Mesothelial cell of epicardium (in vitro differentiated cells): ENCODE measurements at places on chromosomes 1 and 21. TPM values are rescaled to one million over a fixed set of nuclear protein-coding genes. Genes with fewer than 3 reads are reported as not detected.
A peak's percentile ranks its signal among the peaks of the same experiment; 100 is the strongest.

DNA sequence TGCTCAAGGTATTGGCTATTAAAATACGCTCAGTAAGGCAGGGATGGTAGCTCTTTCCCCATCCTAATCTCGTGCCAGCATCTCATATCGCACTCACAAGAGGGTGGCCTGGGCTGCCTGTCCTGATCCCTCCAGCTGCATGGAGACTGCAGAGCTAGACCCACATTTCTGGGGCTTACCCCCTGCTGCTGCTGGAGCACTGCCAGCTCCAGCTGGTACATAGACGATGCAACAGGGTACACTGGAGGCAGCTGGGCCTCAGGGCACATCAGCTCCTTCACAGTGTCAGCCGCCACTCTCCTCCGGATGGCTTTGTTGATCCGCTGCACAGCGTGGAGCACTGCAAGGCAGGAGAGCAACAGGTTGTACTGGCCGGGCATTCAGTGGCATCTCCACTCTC, 16.0 kb downstream of the IQGAP3 start:
- H3K27me3 ChIP-seq, result no peaks in the 10 kb centered on the region
- no peak overlapping the region for H3K4me3 ChIP-seq
- peaks cover 10% of the 10 kb centered on the region for H3K36me3 ChIP-seq
- no peaks in the 10 kb centered on the region for H3K4me1 ChIP-seq
- H3K27ac ChIP-seq, result no peak overlapping the region

- no peaks in the 10 kb centered on the region for H3K36me3 ChIP-seq
- H3K4me3 ChIP-seq, result no peak overlapping the region
- peak overlapping the region; percentile 27 for H3K27ac ChIP-seq
- DNase-seq, result no peak
- peaks cover 81% of the 10 kb centered on the region for H3K4me1 ChIP-seq
- H3K27me3 ChIP-seq, result no peaks in the 10 kb centered on the region
These were observed 169.7 kb downstream of the TOMM20 start for GRCh38 chr1:234958706-234959657.

DNA sequence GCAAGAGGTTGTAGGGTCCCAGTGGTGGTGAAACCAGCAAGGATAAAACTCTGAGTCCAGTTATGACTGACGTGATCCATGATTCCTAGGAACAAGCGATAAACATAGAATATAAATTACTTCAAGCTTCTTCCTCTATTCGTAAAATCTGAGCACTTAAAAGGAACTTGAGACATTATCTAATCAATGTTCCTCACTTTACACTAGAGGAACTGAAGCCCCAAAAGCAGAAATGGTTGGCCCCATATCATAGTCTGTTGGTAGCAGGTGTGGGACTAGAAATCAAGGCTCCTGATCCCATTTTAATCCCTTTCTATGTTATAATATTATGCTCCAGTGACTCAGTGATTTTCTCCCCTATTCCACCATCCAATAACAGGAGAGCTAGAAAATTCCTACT, 21.9 kb upstream of the MNDA start:
- H3K27me3 ChIP-seq, result peaks cover under 1% of the 10 kb centered on the region
- H3K4me1 ChIP-seq, result peaks cover 16% of the 10 kb centered on the region
- no peaks in the 10 kb centered on the region for H3K36me3 ChIP-seq
- H3K27ac ChIP-seq, result no peak overlapping the region

DNA sequence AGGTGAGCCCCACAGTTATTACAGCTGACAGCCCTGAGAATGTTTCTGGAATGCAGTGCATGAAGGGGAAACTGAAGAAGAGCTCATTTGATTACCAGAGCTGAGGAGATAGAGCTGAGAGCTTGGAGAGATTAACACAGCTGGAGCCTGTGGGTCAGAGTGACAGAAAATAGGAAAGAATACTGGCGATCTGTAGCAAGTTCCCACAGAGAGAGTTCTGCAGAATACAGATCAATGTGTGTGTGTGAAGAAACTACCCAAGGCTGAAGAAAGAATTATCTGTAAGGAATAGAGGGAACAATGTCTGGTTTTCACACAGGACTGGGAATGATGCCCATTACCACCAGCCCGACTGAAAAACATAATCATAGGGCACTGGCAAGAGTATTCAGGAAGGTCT, 103.6 kb upstream of the SNX7 start:
- no peak for DNase-seq
- H3K4me1 ChIP-seq, result no peaks in the 10 kb centered on the region
- no peak overlapping the region for H3K4me3 ChIP-seq
- H3K27me3 ChIP-seq, result no peaks in the 10 kb centered on the region

- H3K4me3 ChIP-seq, result no peak overlapping the region
- DNase-seq, result no peak
- peak overlapping the region; percentile 57 for H3K27ac ChIP-seq
These were observed 8.6 kb downstream of the CDC14A start for GRCh38 chr1:100360790-100361510.

RABGGTB gene
- total RNA-seq, result 80.6 to 88.9 TPM (median 85.9 TPM) in 3 replicates

CFAP141 gene
- not detected in 3 replicates for total RNA-seq

DNA sequence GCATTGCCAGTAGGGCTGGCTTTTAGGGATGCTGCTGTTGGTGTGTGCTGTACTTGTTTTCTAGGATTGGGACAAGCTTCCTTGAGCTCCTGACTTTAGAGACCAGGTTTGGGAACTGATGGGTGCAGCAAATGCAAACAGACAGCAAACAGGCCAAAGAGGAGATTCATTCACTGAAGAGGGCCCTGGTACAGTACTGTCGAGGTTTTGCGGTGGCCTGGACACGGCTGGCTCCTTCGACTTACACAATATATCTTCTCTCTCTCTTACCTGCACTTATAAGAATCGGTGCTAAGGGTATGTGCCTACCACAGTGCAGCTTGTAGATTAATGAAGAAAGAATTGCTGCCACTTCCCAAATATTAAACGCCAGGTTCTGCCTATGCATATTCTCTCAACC, 44.6 kb downstream of the ATP1A1 start:
- H3K4me1 ChIP-seq, result peaks cover 22% of the 10 kb centered on the region
- peak overlapping the region; percentile 81 for H3K4me3 ChIP-seq
- no peaks in the 10 kb centered on the region for H3K36me3 ChIP-seq
- H3K27me3 ChIP-seq, result no peaks in the 10 kb centered on the region

TSPEAR gene
- total RNA-seq, result 0.09 to 0.11 TPM (median 0.11 TPM) in 3 replicates

DNA sequence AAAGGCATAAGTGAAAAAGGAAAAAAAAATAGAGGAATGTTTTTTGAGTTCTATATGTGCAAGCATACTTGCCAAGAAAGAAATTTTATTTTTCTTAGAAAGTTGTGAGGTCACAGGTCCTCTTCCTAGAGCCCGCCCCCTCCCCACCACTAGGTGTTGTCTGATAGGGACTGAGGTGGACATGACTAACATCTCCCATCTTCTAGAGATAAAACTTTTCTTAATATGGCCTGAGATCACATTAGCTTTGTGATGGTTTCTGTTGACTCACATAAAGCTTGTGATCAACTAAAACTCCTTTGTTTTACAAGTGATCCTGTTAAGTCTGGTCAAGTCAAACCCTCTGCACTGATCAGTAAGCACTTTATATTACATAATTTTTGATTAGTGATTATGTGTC, 33.4 kb upstream of the CITED4 start:
- H3K36me3 ChIP-seq, result peaks cover 8% of the 10 kb centered on the region
- H3K27ac ChIP-seq, result no peak overlapping the region
- H3K27me3 ChIP-seq, result no peaks in the 10 kb centered on the region

DNA sequence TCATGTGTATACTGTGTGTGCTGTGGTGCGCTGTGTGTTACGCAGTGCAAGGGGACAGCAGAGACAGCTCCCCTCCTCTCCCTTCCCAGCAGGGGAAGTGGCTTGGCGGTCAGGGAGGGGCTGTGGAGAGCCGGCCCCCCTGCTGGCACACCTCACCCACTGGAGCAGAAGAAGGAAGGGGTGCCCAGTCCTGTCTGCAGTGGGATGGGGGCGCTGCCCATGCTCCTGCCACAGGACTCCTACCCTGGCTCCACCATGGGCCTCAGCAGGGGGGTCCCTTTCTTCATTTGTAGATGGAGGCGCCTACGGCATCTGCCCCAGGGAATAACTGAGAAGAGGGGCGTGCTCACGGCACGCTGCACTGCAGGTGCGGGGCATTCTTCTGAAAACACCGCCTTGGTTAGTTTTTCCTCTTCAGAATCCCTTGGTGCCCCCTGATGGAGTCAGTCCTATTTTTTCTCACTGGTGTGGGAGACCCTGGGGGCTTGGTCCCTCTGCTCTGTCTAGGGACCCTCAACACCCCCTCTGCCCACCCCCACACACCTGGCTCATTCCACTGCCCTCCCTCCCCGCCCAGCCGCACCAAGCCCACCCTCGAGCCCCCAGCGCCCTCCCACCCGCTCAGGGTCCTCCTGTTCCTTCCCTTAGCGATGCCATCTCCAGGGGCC, 13.8 kb upstream of the LDLRAP1 start:
- H3K27me3 ChIP-seq, result no peaks in the 10 kb centered on the region
- no peaks in the 10 kb centered on the region for H3K4me1 ChIP-seq
- H3K4me3 ChIP-seq, result no peak overlapping the region
- H3K27ac ChIP-seq, result no peak overlapping the region
- H3K36me3 ChIP-seq, result no peaks in the 10 kb centered on the region
- no peak for DNase-seq

ABCG1 gene
- total RNA-seq, result 4.2 to 4.4 TPM (median 4.3 TPM) in 3 replicates
